ENCODE measurements at places on chromosomes 7 and 10.

DNA sequence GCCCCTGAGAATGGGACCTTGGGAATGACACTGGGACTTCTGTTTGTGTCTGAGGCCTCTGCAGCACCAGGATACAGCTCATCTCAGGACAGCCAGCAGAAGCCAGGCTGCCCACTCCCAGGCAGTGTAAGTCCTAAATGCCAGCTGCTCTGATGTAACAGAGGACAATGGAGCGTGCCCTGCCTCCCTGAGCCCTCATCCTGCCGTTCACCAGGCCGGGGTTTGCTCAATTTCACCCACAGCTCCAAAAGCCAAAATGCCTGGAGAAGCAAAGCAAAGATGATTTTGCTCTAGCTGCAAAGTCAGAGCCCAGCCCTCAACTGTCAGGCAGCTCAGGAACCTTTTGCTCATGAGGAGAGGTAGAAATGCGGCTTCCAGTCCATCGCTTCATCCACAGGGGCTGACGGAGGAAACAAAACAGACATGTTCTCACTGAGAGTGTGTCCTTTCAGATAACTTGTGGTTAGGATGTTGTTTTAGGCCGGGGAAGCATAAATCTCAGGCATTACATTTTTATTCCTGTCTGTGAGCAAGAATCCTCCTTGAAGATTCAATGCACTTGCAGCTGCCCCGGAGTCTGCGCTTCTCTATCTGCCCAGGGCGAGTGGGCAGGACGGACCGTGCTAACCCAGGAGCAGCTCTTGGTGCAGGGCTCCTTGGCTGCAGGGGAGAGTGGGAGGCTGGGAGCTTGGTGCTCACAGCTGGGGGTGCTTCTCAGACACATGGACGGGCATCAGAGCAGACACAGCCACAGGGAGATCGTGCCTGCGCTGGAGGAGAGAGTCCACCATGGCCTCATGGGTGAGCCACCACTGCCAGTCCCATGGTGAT lies 83.2 kb upstream of the CHST15 start:
- no peak for DNase-seq

DNA sequence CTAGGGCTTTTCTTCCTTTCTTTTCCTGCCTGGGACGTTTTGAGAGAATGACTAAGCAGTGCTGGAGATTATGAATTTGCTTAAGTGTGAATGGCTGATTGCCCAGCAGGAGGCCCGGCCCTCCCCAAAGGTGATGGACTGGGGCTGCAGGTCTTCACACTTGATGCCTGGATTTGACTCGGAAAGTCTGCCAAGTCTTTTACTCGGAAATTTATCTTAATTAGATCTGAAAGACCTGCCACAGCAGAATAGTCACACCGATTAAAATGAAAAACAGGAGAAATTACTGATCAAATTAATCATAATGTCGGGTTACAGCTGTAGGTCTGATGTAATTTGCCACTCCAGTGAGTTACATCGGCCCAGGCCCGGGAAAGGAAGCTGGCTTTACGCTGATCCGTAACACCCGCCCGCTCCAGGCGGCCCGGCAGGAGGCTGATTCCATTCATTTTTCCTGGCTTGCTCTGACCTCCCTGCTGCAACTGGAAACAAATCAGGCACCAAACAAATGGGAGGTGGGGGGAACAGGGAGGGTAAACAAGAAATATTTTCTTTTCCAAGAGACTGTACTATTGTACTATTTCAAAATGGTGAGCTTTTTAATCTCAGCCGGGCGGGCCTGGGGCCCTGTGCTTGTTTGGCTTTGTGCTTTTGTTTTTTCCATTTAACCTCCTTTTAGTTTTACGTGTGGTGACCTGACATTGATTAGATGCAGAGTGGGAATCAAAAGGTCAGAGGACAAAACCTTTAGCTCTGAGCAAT lies 212.4 kb upstream of the YAE1 start:
- no peak for DNase-seq

DNA sequence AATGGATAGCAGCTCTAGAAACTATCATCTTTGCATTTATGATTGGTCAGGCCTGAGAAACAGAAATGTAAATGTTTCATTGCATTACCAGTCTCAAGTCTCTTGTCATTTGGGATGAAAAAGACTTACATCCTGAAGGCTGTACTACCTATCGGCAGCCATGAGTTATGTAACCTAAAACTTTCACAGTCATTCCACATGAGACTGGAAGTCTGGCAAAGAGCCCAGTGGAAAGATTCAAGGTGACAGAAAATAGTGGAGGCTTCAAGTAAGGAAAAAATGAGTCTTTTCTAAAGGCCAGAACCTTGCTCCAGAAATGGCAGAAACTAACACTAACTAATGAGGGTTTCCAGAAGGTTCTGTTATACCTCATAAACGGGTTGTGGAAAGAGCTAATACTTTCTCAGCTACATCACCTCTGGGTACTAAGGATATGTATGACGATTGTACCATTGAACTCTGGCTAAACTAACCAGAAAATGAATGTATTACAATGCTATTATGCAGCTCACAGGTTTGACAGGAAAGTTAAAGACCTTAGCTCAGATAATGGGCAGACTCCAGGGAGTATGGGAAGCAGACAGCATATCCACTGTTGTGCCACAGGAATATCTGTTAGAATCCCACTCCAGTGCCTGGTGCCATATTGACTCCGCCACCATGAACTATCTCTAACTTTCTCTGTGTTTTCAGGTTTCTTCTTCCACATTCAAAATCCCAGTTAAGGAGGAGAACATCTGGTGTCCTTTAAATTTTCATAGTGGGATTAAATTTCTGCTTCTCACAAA lies 41.7 kb upstream of the DYNC1I1 start:
- DNase-seq: no peak

GRCh38 chr7:67484244-67484751 lies 487.7 kb downstream of the TYW1 start:
- DNase-seq: no peak

DNA sequence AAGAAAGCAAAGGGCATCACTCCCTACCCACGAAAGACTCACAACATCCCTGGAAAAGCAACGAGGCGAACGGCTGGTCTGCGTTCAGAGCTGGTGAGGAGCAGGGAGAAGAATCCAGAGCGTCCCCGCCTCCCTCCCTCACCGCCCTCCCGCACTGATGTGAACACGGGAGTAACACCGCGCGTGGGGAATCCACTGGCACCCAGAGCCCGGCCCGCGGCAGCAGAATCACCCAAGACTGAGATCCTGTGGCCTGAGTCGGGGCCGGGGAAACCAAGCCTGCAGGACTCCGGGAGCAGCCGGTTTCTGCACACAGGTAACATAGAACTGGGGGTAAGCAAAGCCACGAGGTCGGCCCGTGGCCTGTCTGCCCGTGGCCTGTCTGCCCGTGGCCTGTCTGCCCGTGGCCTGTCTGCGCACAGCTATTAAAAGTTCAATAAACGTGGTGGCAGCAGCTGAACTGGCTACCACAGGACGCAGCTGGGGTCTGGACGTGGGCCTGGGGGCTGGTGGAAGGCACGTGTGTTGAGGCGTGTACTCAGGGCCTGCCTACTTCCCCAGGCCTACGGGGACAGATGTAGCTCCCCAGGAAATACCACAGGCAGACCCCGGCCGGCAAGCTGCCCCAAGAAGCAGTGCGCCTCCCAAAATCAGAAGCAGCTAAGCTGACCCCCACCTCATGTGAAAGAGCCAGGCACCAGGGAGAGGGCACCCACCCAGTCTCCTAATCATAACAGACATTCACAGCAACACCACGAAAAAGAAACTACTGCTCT lies 23.0 kb downstream of the DIP2C start:
- DNase-seq: no peak

Data from GM12864 (cell line).